ENCODE measurements at places on chromosomes 5 and 9. TPM values are rescaled to one million over a fixed set of nuclear protein-coding genes. Genes with fewer than 3 reads are reported as not detected.

Gene C9orf50
- total RNA-seq = not detected

Gene FBP2
- total RNA-seq = not detected

DNA sequence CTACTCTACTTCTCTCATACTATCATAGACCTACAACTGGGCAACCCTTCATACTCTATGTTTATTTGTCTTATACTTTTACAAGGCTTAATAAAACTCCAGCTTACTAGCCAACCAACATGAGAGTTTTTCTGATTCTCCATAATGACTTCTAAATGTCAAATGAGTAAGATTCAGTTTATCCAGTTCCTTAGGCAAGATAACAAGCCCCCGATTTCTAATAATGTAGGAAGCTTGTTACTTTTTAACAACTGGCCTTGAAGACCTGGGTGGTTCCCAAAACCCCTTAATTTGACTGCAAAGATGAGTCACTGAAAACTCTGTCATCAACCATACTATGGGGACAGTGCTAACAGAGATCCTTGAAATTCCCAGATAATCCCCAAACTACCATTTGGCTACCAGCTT is 294.6 kb upstream of the ACTBL2 start:
- DNase-seq = no peak

DNA sequence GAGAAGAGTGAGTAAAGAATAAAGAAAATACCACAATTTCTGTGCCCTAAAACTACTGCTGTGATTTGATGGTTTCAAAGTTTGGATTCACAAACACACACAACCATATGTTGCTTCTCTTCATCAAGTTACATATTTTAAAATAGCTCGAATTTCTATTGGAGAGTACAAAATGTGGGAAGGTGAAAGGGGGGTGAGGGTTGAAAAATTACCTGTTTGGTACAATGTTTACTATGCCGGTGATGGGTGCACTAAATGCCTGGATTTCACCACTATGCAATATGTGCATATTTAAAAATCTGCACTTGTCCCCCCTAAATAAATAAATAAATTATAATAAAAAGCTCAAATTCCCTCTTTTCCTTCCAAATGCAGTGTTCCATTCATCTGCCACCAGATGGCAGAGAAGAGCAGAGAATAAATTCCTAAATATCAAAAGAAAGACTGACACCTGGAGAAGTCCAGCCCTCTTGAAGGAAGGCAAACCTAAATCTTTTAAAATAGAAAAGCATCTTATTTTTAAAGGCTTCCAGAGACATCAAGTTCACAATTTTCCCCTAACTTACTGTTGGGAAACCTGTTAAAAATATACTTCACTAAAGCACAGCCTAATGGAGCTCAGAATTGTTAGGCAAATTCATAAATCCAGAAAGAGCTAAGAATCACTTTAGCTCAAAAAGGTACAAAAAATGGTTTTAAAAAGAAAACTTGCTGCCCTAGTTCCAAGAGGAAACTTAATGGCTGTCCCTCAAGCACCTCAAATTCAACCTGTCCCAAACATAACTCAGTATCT is 24.8 kb upstream of the HNRNPA0 start:
- DNase-seq = no peak

Gene CDX1
- total RNA-seq = not detected

GRCh38 chr5:4015709-4016108 is 420.1 kb downstream of the IRX1 start:
- no peak for DNase-seq

DNA sequence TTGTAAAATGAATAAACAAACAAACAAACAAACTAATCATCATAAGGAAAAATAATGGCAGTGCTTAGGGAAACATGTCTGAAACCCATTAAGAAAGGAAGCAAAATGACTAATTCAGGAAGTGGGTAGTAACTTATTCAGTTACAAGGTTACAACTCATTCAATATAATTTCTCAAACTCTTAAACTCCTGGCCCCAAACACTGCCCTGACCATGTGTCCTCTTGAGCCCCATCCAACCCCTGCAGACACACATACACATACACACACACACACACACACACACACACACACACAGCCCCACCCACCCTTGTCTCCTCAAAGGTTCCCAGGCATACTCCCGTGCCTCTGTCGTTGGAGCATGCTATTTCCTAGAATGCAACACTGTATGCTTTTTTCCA is 193.9 kb downstream of the SEC61B start:
- no peak for DNase-seq

- DNase-seq = no peak
These were observed 233.8 kb downstream of the SEMA6A start for GRCh38 chr5:116340799-116341198.

DNA sequence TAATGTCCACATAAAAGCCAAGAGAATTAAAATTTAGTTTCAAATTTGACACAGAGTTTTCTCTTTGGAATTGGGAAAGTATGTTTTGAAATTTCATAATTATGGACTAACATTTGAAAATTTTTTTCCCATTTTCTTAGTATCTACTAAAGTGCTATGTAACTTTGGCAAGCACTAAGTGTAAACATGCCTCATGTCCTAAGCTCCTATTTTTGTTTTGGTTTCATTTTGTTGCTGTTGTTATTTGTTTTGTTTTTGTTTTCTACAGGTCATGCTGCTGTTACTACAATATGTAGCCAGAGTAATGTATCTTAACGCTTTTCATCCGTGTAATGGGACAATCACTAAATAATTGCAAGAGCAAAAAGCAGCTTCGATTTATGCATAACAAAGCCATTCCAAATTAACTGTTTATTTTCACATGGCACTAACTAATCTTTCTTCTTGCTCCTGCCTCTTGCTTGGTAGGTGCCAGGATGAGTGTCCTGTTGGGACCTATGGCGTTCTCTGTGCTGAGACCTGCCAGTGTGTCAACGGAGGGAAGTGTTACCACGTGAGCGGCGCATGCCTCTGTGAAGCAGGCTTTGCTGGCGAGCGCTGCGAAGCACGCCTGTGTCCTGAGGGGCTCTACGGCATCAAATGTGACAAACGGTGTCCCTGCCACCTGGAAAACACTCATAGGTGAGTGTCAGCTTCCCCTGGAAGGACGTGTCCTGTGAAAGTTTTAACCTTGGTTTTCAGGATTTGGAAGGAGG is 107.3 kb upstream of the PRRC1 start:
- no peak for DNase-seq

Gene CCDC183
- 2.2 TPM for total RNA-seq

Gene SPRY4
- 0.26 TPM for total RNA-seq

DNA sequence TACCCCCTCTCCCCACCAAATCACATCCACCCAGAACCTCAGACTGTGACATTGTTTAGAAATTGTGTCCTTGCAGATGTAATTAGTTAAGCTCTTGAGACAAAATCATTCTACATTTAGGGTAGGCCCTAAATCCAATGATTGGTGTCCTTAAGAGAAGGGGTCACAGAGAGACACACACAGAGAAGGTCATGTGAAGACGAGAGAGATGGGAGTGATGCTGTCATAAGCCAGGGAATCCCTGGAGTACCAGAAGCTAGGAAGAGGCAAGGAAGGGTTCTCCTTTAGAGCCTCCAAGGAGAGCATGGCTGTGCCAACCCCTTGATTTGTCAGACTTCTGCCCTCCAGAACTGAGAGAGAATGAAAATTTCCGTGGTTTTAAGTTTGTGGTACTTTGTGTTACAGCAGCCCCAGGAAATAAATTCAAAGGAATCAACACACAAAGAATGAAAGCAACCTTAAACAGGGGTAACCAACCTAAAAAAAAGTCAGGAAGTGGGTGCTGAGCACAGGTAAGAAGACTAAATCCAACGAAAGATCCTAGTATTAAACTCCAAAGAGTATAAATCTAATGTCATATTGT is 33.6 kb downstream of the TIMD4 start:
- no peak for DNase-seq

DNA sequence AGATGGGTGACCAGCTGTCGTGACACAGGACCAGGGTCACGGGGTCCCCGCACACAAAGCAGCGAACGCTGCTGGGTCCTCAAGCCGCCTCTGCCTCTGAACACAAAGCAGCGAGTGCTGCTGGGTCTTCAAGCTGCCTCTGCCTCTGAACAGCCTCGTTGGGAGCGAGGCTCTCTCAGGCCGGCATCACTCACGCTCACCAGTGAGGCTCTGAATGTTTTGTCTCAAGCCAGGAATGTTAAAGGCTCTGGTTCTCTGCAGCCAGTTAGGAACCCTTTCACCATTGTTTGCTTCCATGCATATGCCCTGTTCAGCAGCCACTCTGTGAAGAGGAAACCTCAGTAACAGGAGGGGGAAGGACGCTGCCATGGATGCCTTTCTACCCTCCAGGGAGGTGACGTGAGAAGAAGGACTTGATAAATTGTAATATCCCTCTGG is 82.7 kb upstream of the TAF11L2 start:
- no peak for DNase-seq

Gene FAM151B
- 0.32 TPM for total RNA-seq

DNA sequence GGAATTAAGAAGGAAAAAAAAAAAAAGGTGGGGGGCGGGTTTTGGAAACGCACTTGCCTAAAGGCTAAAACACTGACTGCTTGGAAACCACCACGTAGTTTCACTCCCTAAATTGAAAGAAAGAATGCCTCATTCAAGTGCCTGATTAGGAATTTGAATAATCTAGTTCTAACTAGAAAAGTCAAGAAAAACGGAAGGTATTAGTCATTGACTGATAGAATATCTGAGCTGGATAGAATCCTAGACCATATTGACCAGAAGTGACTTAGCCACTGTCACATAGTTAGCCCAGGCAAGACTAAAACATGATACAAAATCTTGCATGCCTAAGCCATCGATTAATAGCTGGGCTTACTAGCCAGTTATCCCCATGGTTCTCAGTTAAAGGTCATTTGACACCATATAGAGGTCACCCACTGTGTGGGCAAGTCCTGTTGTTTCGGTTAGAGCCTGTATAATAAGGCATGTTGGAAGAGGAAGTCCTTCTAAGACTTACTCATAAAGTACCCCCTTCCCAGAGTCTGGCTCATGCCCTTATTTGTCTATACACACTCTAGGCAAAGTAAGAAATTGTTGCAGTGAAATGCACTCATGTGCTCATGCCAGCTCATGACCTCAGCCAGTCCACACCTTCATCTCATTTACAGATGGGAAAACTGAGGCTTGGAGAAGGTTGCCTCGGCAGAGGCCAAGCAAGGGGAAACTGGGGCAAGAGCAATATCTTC is 40.2 kb downstream of the SH3RF2 start:
- no peak for DNase-seq

DNA sequence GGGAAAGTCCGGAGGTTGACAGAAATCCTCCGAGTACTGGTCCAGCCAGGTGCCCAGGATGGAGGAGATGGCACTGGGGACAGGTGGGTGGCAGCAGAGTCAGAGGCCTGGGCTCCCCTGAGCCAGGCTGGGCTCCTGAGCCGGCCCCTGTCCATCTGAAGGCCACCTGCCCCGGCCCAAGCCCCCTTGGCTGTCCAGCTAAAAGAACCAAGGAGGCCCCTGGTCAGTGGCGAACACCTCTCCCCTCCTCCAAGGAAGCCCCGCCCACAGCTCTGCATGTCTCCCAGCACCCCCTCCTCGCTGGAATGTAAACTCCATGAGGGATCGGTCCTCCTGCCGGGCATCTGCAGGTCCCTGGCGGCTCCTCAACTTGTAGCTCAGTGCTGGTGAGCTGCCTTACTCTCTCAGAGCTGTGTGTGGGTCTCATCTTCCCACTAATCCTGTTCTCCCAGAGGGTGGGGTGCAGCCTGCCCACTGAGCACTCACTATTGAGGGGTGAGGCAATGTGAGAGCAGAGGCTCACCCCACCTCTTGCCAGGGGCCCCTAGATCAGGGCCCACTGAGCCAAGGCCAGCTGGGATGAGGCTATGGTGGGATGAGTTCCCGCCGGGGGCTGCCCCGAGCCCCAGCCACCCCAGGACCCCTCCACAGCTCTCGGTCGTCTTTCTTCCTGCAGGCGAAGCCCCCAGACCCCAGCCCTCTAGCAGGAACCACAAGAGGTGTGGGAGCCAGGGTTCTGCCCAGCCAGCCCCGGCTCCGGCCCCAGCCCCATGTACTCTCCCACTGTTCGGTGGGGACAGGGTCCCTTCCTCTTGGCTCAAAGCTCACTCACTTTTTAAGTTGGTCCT is 12.0 kb downstream of the RALGDS start:
- DNase-seq = no peak

Gene HTR4
- not detected for total RNA-seq

Gene SLCO6A1
- not detected for total RNA-seq

DNA sequence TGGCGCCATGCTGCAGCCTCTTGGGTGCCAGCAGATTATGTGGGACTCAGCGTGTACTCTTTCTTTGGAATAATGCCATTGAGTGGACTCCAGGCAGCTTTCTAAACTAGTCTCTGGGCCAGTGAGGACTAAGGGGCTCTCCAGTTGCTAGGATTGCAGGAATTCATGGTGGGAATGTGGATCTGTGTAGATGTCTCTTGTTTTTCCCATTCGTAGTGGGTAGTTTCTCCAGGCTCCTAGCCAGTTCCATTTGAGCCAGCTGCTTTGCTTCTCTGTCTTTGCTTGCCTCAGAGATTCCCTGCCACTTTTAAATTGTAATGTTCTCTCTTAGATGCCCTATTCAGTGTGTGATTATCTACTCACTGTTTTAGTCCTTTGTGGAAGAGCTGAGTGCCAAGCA is 42.6 kb downstream of the SLF1 start:
- DNase-seq = no peak

- no peak for DNase-seq
These were observed 8.3 kb upstream of the PDE8B start for GRCh38 chr5:77202145-77202544.

- DNase-seq = no peak
These were observed 2.9 kb downstream of the RPL12 start for GRCh38 chr9:127448112-127448805.

- DNase-seq = no peak
These were observed 4.1 kb downstream of the PLPP1 start for GRCh38 chr5:55530669-55531068.

GRCh38 chr5:108763222-108763916 is 15.7 kb downstream of the FER start:
- no peak for DNase-seq

DNA sequence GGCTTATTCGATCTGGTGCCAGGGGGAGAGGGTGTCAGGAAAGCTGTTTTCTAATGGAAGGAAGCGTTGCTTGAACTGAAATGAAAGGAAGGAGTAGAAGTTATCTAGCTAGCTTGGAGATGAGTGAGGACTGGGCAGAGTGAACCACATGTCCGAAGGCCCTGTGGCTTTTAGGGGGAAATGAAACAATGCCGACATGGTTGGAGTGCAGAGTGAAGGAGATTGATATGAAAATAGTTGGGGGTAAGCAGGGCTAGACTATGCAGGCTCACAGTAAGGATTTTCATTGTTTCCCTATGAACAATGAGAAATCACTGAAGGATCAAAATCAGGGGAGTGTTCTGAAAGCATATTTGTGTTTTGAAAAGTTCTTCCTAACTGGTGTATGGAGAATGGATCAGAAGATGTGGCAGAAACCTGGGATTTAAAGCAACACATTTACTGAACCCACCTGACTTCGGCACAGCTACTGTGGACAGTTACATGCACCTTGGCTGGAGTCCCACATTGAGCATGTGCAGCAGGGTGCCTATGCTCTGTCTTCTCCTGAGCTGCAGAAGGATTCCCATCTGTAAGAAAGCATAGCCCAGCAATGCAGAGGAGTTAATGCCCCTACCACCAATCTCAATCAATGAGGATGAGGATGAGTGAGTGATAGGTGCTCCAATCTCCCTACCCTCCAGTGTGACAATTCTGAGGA is 144.4 kb upstream of the TBCA start:
- DNase-seq = no peak

Gene INSYN2B
- not detected for total RNA-seq

Gene GNA14
- not detected for total RNA-seq
